ENCODE measurements at places on chromosomes 16 and 17.

DNA sequence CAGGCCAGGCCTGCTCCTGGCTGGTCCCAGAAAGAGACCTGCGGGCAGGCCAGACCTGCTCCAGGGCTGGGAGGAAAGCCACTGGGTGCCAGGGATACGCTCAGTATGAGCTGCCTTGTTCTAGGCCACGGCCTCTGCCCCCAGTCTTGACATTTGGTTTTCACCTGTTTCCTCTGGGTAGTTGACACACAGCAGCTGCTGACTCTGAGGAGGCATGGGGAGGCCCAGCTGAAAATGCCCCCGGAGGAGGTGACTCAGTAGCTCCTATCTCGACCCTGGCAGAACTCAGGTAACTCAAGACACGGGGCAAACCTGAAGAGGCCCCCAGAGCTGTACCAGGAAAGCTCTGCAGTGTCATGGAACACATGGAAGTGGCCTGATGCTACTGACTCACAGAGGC lies 13.9 kb upstream of the ADGRG1 start:
- DNase-seq, result no peak
- no peaks in the 10 kb centered on the region for H3K36me3 ChIP-seq
- H3K27ac ChIP-seq, result no peak overlapping the region
- no peak overlapping the region for H3K4me3 ChIP-seq
- H3K27me3 ChIP-seq, result no peaks in the 10 kb centered on the region

DNA sequence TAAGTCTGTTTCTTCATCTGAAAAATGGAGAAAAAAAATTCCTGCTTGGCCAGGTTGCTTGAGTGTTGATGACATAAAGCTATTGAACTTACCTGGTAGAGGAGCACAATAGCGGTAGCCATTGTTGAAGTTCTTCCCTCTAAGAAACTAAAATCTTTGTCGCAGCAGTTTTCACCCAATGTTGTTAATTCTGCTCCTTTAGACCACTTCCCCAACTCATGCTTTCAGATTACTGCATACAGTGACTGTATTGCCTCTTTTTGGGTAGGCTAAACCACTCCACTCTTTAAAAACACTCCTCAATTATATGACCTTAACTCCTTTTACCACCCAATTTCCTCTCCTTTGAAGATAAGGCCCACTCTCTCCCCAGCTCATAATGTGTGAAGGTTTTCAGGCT lies 35.7 kb upstream of the CCL2 start:
- no peak overlapping the region for H3K27ac ChIP-seq
- no peak for DNase-seq
- H3K4me3 ChIP-seq, result no peak overlapping the region
- no peaks in the 10 kb centered on the region for H3K36me3 ChIP-seq
- peaks cover 12% of the 10 kb centered on the region for H3K27me3 ChIP-seq
- peaks cover 4% of the 10 kb centered on the region for H3K4me1 ChIP-seq

DNA sequence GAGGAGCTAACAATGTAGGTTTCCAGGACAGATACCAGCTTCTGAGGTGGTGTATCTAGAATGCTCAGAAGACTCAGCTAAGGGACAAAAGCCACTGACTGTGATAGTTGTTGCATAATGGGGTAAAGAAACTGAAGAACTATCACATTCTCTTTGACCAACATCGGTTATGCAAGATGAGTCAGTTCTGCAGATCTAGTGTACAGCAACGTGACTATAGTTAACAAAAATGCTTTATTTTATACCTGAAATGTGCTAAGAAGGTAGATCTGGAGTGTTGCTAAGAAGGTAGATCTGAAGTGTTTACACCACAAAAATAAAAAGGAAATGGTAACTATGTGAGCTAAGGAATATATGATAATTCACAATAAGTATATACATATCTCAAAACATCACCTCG lies 2.5 kb downstream of the KRTAP9-6 start:
- H3K36me3 ChIP-seq, result no peaks in the 10 kb centered on the region
- DNase-seq, result no peak

- H3K4me3 ChIP-seq, result no peak overlapping the region
- no peak overlapping the region for H3K27ac ChIP-seq
- no peaks in the 10 kb centered on the region for H3K4me1 ChIP-seq
Measured at GRCh38 chr16:5906351-5906750, 808.8 kb upstream of the EEF2KMT start.

DNA sequence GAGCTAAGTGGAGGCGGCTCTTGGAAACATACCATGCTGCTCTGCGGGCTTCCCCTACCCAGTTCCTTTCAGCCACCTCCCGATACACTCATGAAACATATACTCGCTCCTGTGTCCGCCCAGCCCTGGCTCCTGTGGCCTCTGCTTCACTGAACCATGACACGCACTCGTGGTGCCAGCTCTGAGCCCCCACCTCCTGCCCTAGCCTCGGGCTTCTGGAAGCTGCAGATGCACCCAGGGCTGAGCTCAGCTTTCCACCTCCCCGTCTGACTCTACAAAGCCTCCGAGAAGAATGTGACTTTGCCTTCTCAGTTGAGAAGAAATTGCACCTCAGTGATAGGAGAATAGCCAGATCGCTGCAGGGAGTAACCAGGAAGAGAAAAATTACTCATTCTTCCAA lies 11.0 kb downstream of the CALB2 start:
- no peaks in the 10 kb centered on the region for H3K4me1 ChIP-seq
- H3K27ac ChIP-seq, result no peak overlapping the region
- H3K4me3 ChIP-seq, result no peak overlapping the region
- DNase-seq, result no peak
- no peaks in the 10 kb centered on the region for H3K27me3 ChIP-seq
- H3K36me3 ChIP-seq, result no peaks in the 10 kb centered on the region

DNA sequence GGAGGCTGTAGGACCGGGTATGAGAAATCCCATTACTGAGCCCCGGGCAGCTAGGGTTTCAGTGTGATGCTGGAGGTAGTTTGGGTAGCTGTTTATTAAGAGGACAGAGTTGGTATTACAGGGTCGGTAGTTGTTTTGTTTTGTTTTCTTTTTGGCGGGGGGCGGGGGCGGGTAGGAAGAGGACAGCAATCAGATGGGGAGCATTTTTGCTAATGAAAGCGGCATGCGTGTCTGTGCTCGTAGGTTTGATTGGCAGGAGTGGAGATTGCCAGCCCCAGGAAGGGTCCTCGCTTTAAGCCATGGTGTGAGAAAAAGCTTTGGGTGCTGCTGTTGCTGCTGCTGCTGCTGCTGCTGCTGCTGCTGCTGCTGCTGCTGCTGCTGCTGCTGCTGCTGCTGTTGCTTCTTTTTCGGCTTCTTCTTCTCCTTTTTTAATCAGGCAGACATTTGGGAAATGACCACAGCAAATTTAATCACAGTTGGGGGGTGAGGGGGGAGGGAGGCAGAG lies 498.5 kb upstream of the ZFHX3 start:
- no peak overlapping the region for H3K4me3 ChIP-seq
- H3K27me3 ChIP-seq, result peaks cover 2% of the 10 kb centered on the region
- no peaks in the 10 kb centered on the region for H3K4me1 ChIP-seq
- DNase-seq, result no peak
- no peak overlapping the region for H3K27ac ChIP-seq

- no peak overlapping the region for H3K4me3 ChIP-seq
- no peak for DNase-seq
- H3K27me3 ChIP-seq, result peaks cover 24% of the 10 kb centered on the region
- no peaks in the 10 kb centered on the region for H3K36me3 ChIP-seq
- H3K4me1 ChIP-seq, result no peaks in the 10 kb centered on the region
Measured at GRCh38 chr16:85461022-85461813, 151.9 kb upstream of the GSE1 start.

GRCh38 chr17:64001763-64002529 lies 3.8 kb downstream of the PRR29 start:
- H3K4me3 ChIP-seq, result no peak overlapping the region
- peak overlapping the region; percentile 54 for H3K27ac ChIP-seq
- DNase-seq, result peak; percentile 75
- peaks cover 26% of the 10 kb centered on the region for H3K36me3 ChIP-seq
- H3K4me1 ChIP-seq, result peaks cover 63% of the 10 kb centered on the region

DNA sequence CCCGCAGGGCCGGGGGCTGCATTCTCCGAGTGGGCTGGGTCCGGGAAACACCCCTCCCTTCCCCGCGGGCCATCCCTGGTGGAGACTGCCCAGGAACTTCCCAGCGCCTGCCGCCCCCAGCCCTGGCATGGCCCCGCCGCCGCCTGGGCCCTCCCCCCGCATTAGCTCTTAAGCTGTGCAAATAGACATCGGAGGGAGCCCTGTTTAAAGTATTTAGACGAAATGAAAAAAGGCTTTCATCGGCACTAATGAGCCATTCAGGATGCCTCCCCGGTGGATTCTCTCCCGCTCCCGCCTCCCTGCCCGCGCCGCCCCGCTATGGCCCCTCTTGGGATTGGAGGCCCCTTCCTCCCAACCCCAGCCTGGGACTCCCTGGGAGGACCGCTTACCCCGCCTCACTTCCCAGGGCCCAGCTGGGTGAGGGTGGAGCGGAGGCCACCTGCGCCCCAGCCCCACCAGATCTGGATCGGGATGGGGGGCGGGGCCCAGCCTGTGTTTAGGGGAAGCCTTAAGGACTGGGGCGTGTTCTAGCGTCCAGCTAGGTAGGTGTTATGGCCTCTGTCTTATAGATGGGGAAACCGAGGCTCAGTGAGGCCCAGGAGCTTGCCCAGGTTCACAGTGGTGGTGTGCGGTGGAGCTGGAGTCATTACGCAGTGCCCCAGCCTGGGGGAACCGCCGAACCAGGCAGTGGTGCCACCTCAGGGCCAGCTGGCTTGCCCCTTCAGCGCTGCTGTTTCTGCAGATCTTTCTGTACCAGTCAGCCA lies 19.7 kb downstream of the SEZ6 start:
- no peak overlapping the region for H3K4me3 ChIP-seq
- H3K36me3 ChIP-seq, result no peaks in the 10 kb centered on the region
- H3K4me1 ChIP-seq, result peaks cover 17% of the 10 kb centered on the region
- DNase-seq, result no peak

DNA sequence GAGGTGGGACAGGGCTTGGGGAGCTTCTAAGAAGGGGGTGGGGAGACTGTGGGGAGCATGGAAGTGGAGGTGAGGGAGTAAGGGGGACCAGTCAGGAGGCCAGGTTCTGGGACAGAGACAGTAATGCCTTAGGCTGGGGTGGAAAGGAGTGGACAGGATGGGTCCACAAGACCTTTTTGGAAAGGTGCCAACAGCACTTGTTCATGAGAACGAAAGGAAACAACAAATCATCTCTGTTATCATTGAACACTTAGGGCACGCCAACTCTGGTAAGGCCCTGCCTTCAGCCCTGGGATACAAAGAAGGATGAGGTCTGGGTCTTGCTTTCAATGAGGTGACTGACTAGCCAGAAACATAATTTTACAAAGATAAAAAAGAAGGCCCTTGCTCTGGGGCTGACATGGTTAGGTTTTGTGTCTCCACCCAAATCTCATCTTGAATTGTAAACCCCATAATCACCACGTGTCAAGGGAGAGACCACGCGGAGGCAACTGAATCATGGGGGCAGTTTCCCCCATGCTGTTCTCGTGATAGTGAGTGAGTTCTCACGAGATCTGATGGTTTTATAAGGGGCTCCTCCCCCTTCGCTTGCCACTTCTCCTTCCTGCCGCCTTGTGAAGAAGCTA lies 113.8 kb downstream of the SLC39A11 start:
- peaks cover 17% of the 10 kb centered on the region for H3K4me1 ChIP-seq
- H3K4me3 ChIP-seq, result no peak overlapping the region
- H3K27me3 ChIP-seq, result no peaks in the 10 kb centered on the region
- DNase-seq, result no peak

GRCh38 chr17:44115585-44116415 lies 7.6 kb downstream of the HDAC5 start:
- H3K27ac ChIP-seq, result no peak overlapping the region
- H3K27me3 ChIP-seq, result no peaks in the 10 kb centered on the region
- DNase-seq, result peak; percentile 60

DNA sequence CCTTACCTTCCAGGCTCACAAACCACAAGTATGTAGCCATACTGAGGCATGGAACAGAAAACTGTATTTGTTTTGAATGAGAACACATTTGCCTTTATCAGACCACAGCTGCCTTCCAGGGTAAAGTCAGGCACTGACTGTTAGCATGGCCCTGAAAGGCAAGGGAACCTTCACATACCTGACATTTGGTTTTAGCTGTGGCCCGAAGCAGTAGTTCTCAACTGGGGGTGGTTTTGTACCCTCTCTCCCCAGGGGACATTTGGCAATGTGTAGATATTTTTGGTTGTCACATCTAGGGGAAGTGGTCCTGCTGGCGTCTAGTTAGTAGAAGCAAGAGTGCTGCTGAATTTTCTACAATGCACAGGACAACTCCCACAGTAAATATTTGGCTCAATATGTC lies 9.2 kb downstream of the HERPUD1 start:
- no peak overlapping the region for H3K27ac ChIP-seq
- no peak overlapping the region for H3K4me3 ChIP-seq
- H3K27me3 ChIP-seq, result no peaks in the 10 kb centered on the region
- H3K4me1 ChIP-seq, result no peaks in the 10 kb centered on the region

DNA sequence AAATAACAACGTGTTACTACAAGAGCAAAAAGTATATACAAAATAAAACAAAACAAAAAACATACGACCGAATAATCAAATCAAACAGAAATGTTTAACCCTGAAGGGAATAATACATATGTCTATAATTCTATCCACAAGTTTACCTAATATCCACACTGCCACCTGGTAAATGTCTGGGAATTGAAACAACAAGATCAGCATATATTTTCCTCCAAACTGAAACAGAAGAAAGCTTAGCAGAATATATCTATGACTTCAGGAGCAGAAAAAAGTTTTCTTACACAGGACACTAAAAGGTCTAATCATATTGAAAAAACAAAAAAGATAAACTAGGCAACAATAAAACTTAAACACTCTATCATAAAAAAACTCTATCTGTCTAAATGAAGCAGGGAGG lies 404.0 kb downstream of the CDH11 start:
- no peak overlapping the region for H3K4me3 ChIP-seq
- no peaks in the 10 kb centered on the region for H3K27me3 ChIP-seq
- H3K27ac ChIP-seq, result no peak overlapping the region
- no peak for DNase-seq
- no peaks in the 10 kb centered on the region for H3K4me1 ChIP-seq

- H3K27ac ChIP-seq, result no peak overlapping the region
- no peak overlapping the region for H3K4me3 ChIP-seq
- H3K27me3 ChIP-seq, result no peaks in the 10 kb centered on the region
- H3K36me3 ChIP-seq, result no peaks in the 10 kb centered on the region
- peak; percentile 21 for DNase-seq
- no peaks in the 10 kb centered on the region for H3K4me1 ChIP-seq
Measured at GRCh38 chr16:83701494-83701893, 106.3 kb upstream of the HSBP1 start.

DNA sequence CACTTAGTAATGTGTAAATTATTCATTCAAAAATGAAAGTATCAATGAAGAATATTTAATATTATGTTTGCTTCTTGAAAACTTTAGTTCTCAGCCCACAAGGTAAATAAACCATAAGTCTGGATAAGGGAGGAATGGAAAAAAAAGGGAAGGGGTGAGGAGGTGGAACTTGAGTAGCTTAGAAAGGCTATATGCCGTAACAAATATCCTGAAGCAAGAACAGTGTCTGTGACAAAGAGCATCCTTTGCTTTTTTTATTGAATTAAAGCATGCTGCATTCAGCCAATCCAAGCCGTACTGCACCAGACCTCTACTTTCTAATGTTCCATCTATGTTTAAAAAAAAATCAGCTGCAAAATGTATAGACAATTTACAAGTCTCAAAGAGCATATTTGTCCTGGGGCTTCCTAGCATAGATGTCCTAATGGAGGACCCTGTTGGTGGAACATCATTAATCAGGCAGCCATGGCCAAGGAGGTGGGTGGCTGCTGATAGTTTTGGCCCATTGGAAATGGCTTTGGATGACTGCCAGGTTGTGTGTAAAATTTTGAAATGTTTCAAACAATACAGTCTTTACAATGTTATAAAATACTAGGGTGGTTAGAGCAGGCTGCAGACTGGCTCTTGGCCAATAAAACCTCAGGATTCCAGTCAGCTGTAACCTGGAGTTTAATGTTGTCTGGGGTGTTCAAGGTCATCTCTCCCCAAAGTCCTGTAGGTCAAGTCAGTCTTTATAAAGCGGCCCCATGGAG lies 895.8 kb upstream of the SOX9 start:
- no peak for DNase-seq
- no peak overlapping the region for H3K27ac ChIP-seq
- H3K4me1 ChIP-seq, result no peaks in the 10 kb centered on the region
- H3K4me3 ChIP-seq, result no peak overlapping the region
- H3K36me3 ChIP-seq, result no peaks in the 10 kb centered on the region
